ENCODE measurements at places on chromosomes 11 and 22.
A peak's percentile ranks its signal among the peaks of the same experiment; 100 is the strongest.

GRCh38 chr22:32542677-32543357 lies 68.2 kb downstream of the FBXO7 start:
- DNase-seq: no peak

DNA sequence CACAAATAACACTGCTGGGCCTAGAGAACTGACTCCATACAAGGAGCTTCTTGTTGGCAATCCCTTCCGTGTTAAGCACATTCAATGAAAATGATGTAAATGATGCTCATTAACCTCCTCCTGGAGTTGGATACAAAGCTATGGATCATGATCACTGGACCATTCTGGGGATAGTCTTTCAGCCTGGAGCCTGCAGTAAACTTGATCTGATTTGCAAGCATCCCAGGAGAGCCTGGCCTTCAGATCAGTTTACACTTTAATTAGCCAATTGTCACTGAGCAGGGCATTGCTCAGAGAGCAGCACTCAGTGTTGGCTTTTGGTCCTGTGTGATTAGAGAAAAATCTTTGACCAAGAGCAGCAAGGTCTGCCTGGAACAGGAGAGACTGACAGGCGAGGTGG lies 45.6 kb downstream of the ARFGAP3 start:
- no peak for DNase-seq

DNA sequence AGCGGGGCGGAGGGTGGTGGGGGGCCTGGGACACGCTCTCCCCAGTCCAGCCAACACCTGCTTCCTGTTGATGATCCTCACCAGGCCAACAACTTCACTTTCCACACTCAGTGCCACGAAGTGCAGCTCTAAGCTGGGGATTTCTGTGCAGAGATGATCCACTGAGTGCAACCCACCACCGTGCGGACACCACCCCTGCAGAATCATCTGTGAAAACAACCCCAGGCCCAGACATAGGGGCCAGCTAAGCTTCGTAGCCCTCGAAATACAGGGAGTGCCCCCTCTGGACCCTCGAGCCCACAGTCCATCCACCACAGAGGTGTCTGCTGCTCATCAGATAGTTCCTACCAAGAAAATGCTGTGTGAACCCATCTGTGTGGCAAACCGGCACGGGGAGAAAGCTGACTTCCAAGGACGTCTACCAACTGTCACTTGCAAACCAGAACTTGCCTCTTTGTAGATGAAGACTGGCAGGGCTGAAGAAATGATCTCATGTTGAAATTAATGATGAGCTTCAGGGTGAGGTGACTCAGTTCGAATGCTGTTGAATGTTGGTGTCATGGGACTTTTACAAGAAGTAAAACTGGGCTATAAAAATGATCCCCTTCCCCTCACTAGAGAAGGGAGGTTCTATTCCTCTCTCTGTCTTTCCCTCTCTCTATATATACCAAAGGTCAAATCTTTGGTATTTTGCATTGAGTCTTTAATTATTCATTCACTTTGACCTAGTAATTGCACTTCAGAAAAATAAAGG lies 73.4 kb downstream of the MYEOV start:
- DNase-seq: no peak

- DNase-seq: no peak
Measured at GRCh38 chr22:50243685-50244419, 971 bp downstream of the TUBGCP6 start.

GRCh38 chr11:72370201-72370600 lies 64.1 kb downstream of the CLPB start:
- DNase-seq: no peak

DNA sequence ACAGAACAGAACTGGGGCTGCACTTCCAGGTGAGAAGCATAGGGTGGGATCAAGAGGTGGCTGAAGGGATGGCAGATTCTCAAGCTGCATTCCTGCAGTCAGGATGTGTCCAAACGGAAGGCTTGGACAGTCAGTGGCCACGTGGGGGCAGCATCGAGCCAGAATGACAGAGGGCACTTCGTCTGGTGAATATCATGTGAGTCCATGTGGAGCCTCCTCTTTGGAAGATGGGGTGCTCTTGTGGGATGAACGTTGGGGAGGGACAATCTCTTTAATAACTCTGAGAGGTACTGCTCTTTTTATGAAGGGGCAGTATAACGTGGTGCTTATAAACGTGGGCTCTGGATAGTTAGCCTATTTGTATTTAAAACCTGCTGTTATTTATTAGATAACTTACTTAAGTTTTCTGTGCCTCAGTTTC lies 154.9 kb upstream of the NAV2 start:
- DNase-seq: peak; percentile 48

GRCh38 chr22:25626624-25626990 lies 62.1 kb downstream of the GRK3 start:
- no peak for DNase-seq

- no peak for DNase-seq
Measured at GRCh38 chr11:44333271-44334218, 23.6 kb upstream of the ALX4 start.

DNA sequence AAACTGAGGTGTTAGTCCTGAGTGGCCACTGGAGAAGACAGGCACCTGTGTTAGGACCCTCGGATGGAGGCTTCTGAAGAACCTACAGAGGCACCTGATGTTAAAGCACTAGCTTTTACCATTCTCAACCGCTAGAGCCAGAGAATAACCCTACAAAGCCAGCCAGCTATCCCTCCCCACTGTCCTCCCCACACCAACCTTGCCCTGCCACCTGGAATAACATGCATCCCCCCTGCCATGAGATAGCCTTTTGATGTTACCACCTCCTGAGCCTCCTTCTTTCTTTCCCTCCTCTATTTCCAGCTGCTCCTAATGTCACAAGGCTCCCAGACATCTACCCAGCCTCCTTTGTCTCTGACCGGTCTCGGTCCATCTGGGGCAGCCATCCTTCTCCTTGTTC lies 28.1 kb downstream of the COMMD9 start:
- DNase-seq: no peak

- no peak for DNase-seq
Measured at GRCh38 chr11:94046796-94047195, 25.6 kb downstream of the HEPHL1 start.

DNA sequence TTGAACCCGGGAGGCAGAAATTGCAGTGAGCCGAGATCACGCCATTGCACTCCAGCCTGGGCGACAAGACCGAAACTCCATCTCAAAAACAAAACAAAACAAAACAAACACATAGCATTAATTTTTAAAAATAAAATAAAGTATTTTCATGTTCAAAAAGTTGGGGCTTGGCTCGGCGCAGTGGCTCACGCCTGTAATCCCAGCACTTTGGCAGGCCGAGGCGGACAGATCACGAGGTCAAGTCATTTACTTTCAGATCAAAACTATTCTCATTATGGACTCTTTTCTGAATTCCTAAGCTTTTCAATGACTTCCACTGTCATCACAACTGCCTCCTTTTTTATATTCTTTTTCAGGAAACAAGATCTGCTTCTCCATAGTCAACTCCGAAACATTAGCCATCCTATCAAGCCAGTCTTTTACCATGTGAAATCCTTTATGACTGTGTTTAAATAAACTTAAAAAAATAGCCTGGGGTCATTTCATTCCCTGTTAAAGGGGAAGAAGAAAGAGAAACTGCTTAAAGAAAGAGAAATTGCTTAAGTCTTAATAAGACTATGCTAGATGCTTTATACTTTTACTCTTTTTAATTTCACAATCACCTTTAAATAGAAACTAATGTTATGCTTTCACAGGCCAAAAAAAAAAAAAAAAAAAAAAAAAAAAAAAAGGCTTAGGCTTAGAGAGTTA lies 13.1 kb upstream of the CHRNA10 start:
- DNase-seq: no peak

DNA sequence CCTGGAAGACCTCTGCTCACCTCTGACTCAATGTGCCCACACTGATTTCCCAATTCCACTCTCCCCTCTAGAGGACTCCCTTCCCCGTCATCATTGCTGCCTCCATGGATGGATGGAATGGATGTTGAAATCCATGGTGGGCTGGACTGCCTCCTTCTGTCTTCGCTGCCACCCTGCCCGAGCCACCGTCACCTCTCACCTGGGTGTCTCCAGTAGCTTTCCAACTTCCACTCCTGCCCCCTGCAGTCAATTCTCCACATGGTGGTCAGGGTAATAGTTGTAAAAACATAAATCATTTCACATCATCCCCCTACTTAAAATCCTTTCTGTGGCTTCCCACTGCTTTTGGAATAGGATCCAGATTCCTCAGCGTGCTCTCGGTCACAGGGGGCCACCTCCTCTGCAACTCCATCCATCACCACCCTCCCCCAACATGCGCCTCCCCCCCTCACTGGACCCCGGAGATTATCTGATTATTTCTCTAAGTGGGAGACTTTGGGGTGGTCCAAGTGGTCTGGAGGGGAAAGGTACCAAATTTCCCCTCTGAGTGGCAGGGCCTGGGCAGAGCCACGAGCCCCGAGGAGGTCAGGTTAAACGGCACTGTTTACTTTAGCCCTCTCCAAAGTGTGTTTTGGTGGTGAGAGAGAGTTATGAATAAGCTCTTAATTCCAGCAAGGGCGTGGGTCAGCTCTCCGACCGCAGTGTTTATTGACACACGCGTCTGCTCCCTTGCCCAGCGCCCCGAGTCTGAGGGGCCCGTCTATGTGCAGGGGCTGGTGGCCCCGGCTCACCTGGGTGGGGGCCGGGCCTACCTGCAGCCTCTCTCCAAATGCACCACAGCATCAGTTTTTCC lies 313.7 kb downstream of the MN1 start:
- DNase-seq: no peak

DNA sequence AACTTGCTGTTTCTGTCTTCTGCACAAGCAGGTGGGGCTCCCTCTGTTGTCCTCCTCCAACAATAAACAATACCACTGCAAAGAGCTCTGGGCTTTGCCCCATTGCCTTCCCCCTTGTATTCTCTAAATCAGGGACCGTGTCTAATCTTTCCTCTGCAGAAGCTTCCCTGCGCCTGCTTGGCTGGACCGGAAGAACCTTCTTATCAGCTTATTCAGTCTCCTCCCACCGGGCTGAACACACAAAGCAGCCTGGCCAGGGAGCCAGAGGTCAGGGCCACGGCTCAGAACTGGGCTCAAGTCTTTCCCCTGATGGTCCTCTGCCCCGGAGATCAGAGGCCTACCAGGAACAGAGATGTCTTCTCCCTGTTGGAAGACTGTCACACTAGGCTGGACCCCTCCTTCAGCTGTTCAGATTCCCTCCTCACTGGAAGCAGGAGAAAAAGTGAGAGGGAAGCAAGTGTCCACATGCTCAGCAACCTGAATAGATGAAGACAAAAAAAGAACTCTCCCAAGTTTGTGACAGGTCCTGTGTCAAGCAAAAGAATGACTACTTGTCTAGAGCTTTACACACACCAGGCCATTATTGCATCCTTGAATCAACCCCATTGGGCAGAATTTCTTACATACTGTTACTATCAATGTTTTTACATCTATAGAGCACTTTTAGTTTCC lies 63.7 kb downstream of the RAB30 start:
- no peak for DNase-seq

DNA sequence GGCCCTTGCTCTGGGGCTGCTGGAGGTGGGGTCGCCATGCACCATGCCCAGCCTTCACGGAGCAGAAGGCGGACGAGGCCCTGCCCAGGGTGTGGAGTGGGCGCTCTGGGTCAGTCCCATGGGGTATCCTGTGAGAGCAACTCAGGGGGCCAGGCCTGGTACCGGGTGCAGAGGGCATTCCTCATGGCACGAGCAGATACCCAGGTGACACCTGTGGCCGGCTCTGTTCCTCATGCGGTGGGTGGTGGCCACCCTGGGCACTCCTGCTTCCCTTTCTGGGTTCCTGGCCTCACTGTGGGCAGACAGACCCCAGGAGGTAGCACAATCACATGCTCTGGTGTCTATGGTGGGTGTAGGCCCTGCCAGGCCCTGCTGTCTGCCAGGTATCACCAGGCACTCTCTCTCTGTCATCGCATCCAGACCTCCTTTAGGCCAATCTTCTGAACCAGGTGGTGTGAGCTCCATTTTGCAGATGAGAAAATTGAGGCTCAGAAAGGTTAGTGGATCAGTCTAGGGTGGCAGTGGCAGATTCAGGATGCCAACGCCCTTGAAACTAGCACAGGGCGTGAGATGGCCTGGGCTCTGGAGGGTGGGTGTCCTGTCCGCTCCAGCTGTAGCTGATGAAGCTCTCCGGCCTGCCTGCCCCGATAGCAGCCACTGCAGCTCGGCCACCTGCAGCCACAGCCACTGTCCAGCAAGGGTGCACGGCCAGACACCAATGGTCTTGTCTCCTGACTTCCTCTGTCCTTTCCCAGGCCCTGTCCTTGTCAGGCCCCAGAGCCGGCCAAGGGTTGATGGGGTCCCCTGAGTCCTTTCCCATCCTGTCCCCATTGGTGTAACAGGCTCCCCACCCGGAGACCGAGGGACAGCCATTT lies 15.1 kb downstream of the DGKZ start:
- DNase-seq: no peak

GRCh38 chr22:45743687-45744086 lies 72.1 kb downstream of the ATXN10 start:
- DNase-seq: no peak

- no peak for DNase-seq
Measured at GRCh38 chr11:122023614-122024250, 92.3 kb downstream of the BLID start.

DNA sequence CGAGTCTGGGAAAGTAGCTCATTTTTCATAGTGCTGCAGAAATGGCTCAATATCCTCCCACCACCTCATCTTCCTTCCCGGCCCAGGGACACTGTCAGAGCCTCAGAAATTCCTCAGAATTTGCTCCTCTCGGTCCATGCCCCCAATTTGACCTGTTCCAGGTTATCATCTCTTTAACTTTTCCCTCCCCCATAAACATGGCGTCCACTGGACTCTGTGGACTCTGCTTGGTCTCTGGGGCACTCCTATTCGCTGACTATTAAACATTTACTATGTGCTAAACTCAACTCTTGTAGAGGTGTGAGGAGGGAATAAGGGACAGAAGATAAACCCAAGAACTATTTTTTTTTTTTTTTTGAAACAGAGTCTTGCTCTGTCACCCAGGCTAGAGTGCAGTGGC lies 8.2 kb upstream of the PC start:
- DNase-seq: no peak

DNA sequence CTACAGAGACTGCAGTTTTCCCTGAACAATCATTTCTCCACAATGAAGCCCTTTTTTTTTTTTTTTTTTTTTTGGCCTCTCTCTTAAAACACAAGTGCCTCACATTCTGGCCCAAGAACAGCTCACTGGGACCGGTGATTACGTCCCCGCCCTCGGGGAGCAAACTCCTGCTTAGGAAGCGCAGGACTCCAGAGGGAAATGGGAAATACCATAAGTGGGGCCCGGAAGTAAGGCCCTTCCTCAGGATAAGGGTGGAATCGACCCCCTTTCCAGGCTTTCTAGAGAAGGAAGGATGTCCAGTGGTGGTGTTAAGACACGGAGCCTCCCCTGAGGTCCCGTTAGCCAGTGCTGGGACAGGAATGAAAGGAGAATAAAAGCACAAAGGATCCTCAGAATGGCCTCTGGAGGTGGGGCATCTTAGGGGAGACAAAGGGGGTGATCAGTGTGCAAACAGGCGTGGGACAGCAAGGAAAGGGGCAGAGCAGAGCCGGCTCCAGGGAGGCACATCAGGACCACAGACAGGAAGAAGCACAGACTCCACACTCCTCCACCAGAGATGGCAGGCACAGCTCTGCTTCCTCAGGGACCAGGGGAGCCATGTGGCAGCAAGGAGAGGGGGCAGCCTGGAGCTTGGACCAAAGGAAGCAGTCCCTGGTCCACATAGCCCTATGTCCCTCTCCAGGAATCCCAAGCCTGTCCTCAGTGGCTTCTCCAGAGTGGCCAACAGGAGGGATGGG lies 61.3 kb downstream of the CHST1 start:
- no peak for DNase-seq

- DNase-seq: no peak
Measured at GRCh38 chr11:104060004-104060794, 23.8 kb downstream of the DDI1 start.

Data from anterior cingulate cortex (tissue), 58 donors.